ENCODE measurements at places on chromosomes 4 and X.

DNA sequence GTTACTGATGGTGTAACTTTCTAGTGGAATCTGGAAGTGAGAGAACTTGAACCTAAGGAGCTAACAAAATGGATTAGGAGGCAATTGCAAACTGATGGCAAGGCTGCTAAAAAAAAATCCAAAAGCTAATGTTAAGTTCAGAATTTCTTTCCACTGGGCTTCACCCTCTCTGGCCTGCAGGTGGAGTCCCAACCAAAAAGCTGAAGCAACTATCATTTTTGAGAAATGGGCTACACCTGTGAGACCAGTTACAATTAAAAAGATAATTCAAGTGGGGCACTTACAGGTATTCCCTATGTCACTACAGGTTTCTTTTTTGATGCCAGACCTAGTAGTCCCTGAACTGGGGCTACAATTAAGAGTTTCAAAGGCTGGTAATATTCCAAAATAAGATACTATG lies 142.1 kb upstream of the FTHL17 start:
- no peak for DNase-seq

GRCh38 chr4:95243892-95244291 lies 304.9 kb downstream of the UNC5C start:
- no peak for DNase-seq

DNA sequence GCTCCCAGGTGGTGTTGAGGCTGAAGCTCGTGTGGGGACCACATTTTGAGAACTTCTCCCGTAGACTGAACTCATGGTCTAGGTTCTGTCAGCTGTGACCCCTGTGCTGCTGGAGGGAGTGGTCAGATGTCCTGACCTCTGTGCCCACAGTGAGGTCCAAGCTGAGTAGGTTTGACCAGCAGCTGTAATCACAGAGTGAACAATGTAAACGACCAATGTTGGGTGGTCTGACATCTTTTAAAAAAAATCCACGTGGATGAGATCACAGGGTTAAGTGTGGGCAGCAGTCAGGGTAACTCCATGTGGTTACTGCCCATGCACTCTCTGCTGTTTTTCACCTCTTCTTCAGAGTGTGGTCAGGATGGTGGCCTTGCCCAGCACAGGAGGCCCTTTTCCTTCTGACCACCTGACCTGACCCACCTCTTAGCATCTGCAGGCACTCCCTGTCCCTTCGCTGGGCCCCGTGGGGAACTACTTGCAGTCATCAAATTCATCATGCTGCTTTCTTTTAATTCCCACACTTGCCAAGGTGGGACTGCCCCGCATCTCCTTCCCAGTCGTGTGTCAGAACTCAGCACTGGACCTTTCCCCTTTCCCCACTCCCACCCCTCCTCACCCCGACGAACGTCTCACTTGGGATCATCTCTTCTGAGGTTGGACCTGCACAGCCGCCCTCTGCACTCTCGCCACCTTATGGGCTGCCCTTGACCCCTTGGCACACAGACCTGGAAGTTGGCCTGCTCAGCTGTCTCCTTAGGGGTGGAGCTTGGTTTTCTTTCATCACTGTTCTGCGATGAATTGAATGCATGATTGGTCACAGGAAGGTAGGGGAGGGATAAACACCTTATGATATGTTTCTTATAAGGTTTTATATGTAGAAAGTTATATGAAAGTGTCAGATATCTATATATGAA lies 120.1 kb downstream of the PTTG2 start:
- no peak for DNase-seq

DNA sequence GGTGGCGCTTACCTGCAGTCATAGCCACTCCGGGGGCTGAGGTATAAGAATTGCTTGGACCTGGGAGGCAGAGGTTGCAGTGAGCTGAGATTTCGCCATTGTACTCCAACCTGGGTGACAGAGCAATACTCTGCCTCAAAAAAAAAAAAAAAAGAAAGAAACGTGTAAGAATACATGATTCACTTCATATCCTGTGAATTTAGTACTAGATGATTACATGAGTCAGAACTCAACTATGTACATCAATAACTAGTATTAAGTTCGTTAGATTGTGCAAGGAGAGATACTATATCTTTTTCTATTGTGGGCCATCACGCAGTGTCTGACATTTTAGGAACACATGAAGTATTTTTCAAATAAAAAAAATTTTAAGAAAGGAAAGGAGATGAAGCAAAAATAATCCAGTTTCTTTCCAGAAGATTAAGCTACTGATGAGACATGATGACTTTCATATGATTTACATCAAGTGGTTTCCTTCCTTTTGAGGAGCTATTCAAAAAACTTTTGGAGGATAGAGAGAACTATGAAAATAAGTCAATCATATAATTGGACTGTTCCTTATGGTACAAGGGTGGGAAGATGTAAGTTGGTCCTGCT lies 64.7 kb upstream of the EXOC1L start:
- no peak for DNase-seq

GRCh38 chr4:71456841-71457240 lies 118.0 kb downstream of the SLC4A4 start:
- DNase-seq, result no peak

GRCh38 chrX:129108936-129109335 lies 414.4 kb downstream of the SMARCA1 start:
- no peak for DNase-seq

DNA sequence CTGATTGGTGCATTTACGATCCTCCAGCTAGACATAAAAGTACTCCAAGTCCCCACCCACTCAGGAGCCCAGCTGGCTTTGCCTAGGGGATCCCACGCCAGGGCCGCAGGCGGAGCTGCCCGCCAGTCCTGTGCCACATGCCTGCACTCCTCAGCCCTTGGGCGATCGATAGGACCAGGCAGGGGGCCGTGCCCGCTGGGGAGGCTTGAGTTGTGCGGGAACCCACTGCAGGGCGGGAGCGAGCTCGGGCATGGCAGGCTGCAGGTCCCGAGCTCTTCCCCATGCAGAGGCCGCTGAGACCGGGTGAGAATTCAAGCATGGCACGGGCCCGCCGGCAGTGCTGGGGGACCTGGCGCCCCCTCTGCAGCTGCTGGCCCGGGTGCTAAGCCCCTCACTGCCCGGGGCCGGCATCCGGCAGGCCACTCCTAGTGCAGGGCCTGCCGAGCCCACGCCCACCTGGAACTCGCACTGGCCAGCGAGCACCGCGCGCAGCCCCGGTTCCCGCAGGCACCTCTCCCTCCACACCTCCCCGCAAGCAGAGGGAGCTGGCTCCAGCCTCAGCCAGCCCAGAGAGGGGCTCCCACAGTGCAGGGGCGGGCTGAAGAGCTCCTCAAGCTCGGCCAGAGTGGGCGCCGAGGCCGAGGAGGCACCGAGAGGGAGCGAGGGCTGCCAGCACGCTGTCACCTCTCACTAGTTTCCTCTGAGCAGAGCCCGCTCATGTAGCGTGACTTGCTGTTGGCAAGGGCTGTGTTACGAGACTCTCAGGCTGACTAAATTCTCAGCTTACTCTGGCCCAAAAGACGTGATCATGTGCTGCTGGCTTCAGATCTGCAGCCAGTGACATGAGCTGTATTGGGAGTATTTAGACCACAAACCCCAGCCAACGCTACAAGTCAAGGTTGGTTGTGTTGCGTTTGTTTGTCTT lies 87.5 kb downstream of the TRAPPC11 start:
- DNase-seq, result no peak

DNA sequence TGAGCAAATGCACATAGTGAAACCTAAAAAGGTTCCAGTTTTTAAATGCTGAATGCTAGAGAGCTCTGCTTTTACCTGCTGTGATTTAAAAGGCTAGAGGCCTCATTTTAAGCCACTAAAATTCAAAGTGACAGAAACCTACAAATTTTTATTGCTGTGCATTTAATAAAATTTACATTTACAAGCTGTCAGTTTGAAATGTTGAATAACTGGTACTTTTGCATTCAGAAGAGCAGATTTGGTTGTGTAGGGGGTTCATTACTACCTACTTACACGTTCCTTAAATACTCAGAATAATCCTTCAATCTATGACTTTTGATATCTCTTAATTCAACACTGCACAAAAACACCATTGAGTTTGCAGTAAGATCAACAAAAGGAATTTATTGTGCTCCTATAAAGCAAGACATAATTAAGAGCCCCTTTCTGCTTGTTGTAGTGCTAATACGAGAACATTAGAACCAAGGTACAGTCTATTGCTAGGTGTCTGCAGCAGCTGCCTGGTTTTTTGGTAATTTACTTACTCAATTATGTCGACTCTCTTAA lies 27.9 kb downstream of the NKX3-2 start:
- DNase-seq, result no peak

DNA sequence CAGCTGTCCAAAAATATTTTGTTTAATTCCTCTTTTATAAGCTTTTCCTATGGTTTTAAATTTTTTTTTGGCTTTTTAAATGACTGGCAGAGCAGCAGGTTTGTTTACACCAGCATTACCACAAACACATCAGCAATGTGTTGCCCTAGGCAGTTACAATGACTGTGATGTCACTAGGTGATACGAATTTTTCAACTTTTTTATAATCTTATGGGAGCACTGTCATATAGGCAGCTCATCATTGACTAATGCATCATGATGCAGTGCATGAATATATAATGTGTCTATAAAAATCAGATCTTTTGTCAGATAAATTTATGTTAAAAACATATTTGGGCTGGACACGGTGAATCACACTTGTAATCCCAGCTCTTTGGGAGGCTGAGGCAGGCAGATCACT lies 231.6 kb upstream of the SLIT2 start:
- DNase-seq, result no peak

- no peak for DNase-seq
Observed at GRCh38 chr4:106315476-106315967, 487 bp downstream of the TBCK start.

- DNase-seq, result no peak
Observed at GRCh38 chr4:73729534-73730165, 10.7 kb upstream of the CXCL8 start.

DNA sequence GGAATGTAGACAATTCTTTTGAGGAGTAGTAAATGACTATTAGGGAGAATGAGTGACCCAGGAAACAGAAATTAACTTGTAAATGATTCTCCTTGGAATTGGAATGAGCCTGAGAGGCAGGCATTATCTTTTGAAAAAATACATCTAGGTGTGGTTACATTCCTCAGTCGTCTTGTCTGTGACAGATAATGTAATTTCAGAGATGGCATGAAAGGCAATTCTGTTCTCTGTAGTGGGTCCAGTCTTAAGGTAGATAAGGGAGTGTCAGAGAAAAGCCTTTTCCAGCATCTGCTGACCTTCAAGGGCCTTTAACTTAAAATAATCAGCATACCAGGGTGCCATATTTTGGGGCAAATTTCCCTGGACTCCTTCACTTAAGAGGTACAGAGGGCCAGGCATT lies 35.1 kb downstream of the HERC6 start:
- DNase-seq, result no peak

DNA sequence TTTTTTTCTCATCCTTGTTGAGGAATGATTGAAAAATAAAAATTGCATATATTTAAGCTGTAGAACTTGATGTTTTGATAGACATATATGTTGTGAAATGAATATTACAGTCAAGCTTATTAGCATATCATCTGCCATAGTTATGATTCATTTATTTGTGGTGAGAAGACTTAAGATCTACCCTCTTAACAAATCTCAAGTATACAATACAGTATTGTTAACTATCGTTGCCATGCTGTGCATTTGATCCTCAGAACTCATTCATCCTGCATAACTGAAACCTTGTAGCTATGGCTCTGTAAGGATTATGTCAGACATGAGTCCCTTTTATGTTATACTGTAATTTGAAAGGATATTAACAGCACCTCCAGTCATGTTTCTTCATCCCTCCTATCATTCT lies 2045.3 kb downstream of the ARAP2 start:
- DNase-seq, result no peak

DNA sequence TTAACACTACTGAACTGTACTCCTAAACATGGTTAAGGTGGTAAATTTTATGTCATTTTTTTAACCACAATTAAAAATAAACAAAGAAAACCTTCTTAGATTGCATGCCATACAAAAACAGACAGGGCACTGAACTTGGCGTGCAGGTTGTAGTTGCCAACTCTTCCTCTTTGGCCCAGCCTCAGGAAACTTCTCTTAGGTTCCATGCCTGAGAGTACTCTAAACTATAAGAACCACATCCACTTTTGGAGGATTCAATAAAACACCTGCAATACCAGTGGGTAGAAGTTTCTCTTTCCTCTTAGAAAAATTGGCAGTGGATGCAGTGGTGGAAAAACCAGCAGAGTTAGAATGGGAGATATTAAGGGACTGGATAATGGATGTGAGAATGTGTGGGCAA lies 103.4 kb downstream of the LUZP4 start:
- DNase-seq, result no peak

DNA sequence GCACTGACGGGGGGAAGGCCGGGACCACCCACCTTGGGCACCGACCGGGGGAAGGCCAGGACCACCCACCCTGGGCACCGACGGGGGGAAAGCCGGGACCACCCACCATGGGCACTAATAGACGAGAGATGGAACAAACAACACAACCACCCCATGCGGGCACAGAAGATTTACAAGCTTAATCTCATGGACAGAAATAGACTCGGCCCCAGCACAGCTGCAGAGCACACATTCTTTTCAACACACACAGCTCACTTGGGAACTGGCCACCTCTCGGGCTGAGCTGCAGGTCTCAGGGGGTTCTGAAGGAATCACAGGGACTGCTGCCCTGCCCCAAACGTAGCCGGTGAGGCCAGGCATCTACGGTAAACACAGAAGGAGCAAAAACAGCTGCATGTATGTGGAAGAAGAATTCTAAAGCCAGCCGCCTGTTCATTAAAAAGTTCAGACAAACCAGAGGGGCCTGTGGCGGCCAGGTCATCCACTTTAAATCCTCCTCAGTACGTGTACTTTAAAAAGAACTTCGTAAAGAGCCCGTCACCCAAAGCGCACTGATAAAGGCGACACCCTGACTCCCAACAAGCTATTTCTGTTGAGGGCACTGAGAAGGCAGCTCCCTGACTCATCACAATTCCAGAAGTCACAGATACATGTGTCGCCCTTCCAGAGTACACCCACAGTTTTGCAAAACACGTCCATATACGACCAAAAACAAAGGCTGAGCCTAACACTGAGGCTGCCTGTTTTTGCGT lies 17.7 kb downstream of the PPP2R3B start:
- no peak for DNase-seq

- no peak for DNase-seq
Observed at GRCh38 chrX:39619182-39620009, 478.4 kb downstream of the BCOR start.

DNA sequence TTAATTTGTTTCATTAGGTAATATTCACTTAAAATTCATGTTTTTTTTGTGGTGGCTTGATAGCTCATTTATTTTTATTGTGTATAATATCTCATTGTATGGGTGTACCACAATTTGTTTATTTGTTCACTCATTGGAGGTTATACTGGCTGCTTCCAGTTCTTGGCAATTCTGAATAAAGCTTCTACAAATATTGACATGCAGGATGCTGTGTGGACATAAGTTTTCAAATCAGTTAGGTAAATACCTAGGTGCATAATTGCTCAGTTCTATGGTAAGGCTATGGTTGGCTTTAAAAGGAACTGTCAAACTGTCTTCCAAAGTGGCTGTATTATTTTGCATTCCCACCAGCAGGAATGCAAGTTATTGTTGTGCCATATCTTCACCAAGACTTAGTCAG lies 504.5 kb upstream of the GALNTL6 start:
- no peak for DNase-seq

GRCh38 chr4:7310451-7310850 lies 118.1 kb downstream of the SORCS2 start:
- DNase-seq, result no peak
